ENCODE measurements at places on chromosomes 2 and 18.

DNA sequence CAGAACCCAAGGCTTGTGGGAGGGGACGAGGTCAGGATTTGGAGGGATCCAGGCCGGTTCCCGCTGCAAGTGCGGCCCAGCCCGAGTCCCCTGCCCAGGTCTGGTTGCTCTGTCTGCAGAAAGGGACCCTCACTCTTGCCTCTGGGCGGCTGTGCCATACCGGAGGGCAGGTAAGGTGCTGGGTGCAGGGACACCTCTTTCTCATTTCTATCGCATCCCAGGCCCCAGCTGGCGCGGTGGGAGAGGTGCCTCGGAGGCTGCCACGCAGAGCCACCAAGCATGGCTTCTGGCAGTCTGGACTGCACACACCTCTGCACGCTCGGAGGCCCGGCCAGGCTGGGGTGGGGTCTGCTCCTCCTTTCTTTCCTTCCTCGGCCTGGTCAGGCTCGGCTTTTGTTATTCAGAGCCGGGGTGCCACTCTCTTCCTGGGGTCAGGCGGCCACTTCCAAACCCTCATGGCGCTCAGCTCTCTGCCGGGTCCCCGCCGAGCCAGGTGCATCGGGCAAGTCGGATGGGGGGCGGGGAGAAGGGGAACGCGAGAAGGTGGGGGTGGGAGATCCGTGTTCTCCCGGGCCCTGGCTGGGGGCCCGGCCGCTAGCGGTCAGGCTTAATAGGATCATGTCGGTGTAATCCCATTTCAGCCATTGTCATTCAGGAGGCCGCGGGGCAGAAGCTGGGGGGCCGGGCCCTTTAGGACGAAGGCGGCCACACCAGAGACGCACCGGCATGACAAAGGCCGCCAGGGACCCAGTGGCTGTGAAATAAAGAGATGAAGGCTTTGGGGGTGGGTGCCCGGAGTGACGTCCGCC, 9.0 kb downstream of the GBX2 start:
- no peak for DNase-seq

DNA sequence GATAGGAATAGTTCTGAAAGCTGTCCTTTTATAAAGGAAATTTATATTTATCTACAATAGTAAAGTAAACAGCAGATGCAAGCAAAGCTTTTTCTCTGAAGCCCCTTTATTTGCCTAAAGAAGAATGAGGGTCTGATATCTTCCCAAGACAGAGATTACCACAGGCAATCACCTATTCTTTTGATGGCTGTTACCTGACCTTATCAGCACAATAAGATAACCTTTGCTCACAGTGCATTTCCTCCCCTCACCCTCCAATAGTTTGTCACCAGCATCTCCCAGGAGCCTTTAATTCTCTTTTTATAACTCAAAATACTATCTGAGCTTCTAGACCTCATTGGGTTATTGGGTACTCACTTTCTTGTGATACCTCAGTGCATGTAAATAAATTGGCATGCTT, 6.5 kb upstream of the CFAP221 start:
- no peak for DNase-seq

GRCh38 chr2:238702276-238703052, 145.4 kb upstream of the TWIST2 start:
- DNase-seq: no peak

- no peak for DNase-seq
These were observed 82.2 kb upstream of the LGALSL start for GRCh38 chr2:64371727-64372126.

- DNase-seq: no peak
These were observed 52.7 kb upstream of the ODC1 start for GRCh38 chr2:10500601-10501361.

GRCh38 chr2:143347271-143347695, 218.1 kb downstream of the ARHGAP15 start:
- DNase-seq: no peak

- no peak for DNase-seq
These were observed 293.0 kb upstream of the HS6ST1 start for GRCh38 chr2:128611421-128612320.

- no peak for DNase-seq
These were observed 129.5 kb downstream of the SMAD7 start for GRCh38 chr18:48821251-48821590.
